Dermis microvascular lymphatic vessel endothelial cell (primary cell): ENCODE measurements at places on chromosomes 3 and 15. TPM values are rescaled to one million over a fixed set of nuclear protein-coding genes. Genes with fewer than 3 reads are reported as not detected.

DNA sequence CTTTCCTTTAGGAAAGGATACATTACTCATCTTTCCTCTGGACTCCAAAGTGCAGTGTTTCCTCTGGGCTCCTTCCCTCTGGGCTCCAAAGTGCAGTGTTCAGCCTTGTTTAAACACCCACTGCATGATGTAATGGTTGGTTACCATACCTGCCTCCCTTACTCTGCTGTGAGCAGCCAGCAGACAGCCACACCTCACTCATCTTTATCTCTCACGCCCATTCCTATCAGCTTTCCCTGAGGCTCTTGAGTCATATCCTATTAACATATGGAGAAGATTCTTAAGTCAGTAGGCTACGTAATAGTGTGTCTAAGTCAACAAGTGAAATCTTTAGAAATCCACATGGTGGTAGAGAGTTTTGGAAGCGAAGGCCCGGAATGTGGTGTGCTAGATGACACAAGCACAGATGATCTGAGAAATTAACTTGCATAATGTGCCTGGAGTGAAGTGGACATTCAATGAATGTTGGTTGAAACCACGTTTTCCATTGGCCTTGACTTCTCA lies 97.2 kb upstream of the CTNNB1 start:
- DNase-seq = no peak

DNA sequence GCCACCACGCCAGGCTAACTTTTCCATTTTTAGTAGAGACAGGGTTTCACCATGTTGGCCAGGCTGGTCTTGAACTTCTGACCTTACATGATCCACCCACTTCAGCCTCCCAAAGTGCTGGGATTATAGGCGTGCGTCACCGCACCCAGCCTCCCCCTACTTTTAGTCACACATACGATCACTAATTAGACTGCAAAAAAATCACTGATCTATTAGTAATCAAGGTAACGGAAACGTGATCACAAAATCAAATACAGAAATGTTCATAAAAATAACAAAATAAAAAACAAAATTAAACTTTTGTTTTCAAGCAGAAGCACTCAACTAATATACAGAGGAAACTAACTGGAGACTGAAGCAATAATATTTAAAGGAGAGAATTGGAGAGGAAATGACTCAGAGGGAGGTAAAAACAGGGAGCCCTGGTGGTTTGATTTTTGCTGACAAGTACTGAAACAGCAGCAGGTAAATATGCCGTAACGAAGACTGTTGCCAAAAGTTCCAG lies 4.6 kb downstream of the WDR53 start:
- DNase-seq = peak; percentile 88

DNA sequence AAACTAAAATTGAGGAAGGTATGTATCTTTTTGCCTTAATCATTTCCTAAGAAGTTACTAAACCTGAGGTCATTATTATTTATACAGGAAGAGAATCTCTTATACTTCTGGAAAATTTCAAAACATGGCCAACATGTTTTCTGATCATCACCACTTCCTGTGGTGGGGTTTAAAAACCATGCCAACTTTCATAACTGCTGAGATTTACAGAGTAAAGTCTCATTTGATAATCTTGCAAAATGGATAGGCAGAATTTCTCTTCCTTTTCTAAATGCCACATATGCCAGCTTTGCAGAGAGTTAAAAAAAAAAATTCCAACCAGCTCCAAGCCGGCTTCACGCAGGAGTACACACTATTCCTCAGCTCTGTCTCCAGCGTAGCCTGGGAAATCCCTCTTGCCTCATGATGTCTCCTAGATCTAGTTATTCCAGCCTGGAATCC lies 124.3 kb upstream of the SPRED1 start:
- peak; percentile 32 for DNase-seq

DNA sequence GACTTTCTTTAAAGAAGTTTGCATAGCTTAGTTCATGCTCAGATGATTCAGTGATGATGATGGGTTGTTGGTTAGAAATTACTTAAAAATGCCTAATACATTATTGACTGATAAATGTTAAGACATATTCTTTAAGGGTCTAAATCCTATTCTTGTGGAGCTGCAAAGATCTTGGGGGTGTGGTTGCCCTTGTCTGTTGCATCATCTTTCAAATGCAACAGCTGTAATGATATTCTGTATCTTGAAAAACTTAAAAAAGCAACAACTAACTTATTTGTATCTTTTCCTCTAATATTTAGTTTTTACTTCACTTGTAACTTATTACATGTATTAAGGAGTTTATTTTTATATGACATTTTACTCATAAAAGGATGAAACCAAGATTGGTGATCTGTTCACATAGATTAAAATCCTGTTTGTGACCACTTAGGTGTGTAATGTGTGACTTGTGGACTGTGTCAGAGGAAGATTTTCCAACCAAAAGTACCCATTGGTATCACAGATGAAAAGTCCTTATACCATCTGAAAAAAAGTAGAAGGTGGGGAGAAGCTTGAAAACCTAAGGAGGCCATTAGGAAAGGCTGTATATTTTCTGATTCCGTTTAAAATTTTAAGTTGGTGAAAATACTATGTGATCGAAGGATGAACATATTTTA lies 142.8 kb downstream of the IGF1R start:
- DNase-seq = no peak

GRCh38 chr3:168796339-168796738 lies 700.6 kb upstream of the GOLIM4 start:
- no peak for DNase-seq

GRCh38 chr15:70722266-70723121 lies 40.9 kb downstream of the UACA start:
- DNase-seq = peak; percentile 81

The GP9 gene
- total RNA-seq = not detected in 2 replicates

GRCh38 chr3:170689893-170690660 lies 104.2 kb upstream of the SLC7A14 start:
- DNase-seq = no peak

- DNase-seq = no peak
Measured at GRCh38 chr3:152245498-152246170, 23.1 kb upstream of the MBNL1 start.

- DNase-seq = no peak
Measured at GRCh38 chr3:187191271-187191670, 6.0 kb upstream of the RTP1 start.

DNA sequence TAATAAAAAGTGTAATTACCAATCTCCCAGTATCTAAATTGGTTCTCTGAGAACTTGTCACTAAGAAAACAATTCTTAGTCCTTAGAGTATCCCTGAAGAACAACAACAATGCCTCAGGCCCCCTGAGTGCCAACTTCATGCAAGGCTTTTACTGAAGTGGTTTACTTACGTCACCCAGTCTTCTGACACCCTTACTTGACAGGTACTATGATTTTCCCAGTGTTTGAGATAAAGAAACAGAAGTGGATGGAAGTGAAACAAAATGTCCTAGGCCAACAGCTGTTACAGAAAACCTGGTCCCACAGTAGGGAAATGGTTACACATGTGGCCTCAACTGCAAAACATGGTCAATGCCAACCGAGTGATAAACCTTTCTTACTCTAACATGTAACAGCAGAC lies 331.1 kb downstream of the FOXP1 start:
- no peak for DNase-seq

DNA sequence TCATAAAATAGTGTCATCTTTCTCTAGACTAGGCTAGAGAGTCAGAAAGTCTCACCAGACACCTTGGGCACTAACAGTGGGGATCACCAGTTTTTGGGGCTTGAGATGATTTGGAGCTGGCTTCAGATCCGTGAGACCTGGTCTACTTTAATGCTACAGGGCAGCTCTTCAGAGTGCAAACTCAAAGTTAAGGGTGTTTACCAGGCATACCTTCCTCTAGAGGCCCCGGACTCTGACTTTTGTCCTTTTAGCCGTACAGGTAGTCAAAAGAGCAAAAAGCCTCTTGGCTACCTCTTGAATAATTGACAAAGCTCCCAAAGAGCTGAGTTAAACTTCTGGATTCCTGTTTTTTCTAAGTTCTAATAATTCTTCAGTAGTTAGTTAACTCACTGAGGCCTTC lies 41.4 kb upstream of the CCR4 start:
- no peak for DNase-seq

- no peak for DNase-seq
Measured at GRCh38 chr3:131356006-131356595, 25.5 kb upstream of the NUDT16 start.

GRCh38 chr3:193096076-193096475 lies 144.9 kb upstream of the PLAAT1 start:
- DNase-seq = no peak

DNA sequence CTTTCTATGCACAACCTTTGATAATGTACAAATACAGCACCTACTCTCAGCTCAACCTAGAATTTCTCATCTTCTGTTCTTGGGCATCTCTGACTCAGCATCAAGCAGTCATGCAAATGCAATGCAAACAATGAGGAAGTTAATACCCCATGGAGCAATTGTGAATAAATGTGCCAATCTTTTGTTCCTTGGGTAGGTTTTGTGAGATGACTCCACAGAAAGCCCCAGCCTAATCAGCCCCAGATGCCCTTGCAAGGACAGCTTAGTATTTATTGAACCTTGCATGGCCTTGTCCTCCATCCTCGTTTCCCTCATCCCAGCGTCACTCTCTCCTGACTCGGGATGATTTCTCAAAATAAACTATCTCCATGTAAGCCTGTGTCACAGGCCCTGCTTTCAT lies 494.7 kb upstream of the NECTIN3 start:
- no peak for DNase-seq

GRCh38 chr3:124456506-124456905 lies 273.7 kb upstream of the UMPS start:
- peak; percentile 46 for DNase-seq

DNA sequence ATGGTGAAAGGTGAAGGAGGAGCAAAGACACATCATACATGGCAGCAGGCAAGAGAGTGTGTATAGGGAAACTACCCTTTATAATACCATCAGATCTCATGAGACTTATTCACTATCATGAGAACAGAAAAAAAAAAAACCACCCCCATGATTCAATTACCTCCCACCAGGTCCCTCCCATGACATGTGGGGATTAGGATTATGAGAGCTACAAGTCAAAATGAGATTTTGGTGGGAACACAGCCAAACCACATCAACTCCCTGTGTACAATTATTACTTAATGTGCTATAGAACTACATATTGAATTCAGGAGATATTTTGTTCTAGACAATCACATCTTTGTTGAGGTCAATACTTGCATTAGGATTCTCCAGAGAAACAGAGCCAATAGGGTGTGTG lies 313.4 kb downstream of the CNTN6 start:
- DNase-seq = no peak

GRCh38 chr3:71858503-71859122 lies 73.7 kb upstream of the PROK2 start:
- DNase-seq = no peak

- no peak for DNase-seq
Measured at GRCh38 chr15:74202452-74203401, at the start of gene STRA6. Gene STRA6 (minus strand): TSS chr15:74202787. CDS start chr15:74202267, 520 bp downstream.

GRCh38 chr3:194556086-194557056 lies 69.6 kb upstream of the ATP13A3 start:
- peak; percentile 27 for DNase-seq

DNA sequence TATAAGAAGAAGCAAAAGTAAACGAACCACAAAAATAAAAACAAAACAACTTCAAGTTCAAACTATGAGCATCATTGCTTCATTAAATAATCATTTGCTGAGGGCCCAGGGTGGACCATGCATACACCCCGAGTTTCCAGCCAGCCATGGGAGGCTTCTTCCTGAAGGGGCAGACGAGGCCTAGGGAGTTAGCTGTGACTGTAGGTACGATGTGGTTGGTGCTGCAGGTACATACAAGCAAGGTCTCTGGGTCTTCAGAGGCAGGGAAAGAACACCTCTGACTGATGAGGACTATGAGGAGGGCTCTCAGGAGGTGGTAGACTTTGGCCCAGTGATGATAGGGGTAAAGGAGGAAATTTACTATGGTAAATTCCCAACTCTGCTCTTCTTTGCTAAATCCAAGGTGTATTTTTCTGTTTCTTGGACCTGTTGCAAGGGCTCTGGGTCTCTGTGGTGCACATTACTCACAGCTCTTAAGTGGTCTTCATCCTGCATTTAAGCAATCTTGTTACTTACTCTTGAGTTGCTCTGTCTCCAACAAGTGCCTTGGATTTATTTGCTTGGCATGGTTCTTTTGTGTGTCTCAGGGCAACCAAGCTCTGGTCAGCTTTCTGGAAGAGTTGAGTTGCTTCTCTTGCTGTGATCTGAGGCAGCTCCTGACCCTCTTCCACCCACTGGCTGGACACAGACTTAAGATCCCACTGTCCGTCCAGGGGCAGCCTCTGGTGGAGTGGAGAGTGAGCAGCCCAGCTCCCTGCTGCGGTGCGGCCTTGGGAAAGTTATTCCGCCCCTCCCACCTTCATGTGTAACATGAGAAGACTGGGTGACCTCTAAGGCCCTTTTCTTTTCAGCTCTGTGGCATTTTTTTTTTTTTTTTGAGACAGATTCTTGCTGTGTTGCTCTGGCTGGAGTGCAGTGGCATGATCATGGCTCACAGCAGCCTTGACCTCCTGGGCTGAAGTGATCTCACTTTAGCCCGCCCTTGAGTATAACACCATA lies 56.1 kb upstream of the KIF23 start:
- no peak for DNase-seq

- no peak for DNase-seq
Measured at GRCh38 chr3:113548501-113548900, 16.1 kb downstream of the SIDT1 start.

GRCh38 chr15:53354874-53355273 lies 404.6 kb downstream of the WDR72 start:
- no peak for DNase-seq
